Fibroblast of skin of right quadriceps (primary cell): ENCODE measurements at places on chromosomes 16 and 17.

DNA sequence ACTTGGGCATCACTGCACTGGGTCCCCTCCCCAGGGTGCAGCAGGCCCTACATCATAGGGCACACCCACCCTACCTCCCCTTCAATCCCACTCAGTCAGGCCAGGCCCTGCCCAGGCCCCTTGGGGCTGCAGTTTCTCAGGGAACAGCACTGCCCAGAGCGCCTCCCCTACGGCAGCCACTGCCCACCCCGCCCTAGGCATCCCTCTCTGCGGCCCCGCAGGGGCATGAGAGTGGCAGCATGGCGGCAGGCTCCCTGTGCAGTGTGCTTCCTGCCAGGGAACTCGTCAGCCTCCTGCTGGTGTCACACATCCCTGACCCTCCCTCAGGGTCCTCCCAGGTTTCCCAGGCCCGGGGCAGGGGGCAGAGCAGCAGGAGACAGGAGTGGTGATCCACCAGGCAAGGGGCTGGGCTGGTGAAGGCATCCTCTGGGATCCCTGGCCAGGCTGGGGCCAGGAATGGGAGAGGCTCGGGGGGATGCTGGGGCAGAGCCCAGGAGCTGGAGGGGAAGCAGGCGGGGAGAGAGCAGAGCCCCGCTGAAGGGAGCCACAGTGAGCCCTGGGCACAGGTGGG is 16.2 kb upstream of the BAHCC1 start:
- no peak for DNase-seq

GRCh38 chr16:57537194-57537505 is 779 bp upstream of the CCDC102A start:
- DNase-seq: peak; percentile 44

- peak; percentile 78 for DNase-seq
Observed at GRCh38 chr17:14672830-14673229, 371.9 kb downstream of the HS3ST3B1 start.

DNA sequence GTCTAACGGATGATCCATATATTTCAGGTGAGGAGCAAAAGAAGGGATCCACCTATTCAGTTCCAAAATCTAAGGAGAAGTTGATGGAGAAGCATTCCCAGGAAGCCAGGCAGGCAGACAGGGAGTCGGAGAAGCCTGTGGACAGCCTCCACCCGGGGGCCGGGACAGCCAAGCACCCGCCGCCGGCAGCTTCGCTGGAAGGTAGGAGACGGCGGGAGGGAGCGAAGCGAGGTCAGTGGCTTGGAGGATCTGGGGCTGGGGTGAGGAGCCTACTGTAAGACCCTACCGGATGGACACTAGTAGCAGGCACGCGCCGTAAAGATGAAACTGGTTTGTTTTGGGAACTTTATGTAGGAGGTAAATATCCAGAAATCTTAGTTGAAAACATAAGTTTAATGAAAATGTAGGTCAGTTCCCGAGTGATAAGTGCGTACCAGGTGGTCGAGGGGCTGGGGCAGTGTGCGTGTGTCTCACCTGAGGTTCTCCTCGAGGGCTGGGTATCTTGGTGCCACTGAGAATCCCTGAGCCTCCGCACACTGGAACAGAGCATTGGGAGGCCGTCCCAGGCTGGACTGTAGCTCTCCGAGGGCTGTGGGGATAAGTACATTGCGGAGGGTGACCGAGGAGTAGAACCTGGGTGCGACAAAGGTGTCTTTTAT is 714 bp downstream of the SPATA33 start:
- DNase-seq: no peak

DNA sequence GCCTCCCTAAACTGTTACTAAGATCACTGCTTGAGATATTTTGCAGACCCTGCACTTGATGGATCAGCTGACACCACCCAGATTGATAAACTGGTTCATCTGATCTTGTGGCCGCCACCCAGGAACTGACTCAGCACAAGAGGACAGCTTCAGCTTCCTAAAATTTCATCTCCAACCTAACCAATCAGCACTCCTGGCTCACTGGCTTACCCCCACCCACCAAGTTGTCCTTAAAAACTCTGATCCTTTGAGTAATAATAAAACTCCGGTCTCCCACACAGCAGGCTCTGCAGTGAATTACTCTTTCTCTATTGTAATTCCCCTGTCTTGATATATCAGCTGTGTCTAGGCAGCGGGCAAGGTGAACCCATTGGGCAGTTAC is 174.8 kb downstream of the UTP18 start:
- DNase-seq: no peak

DNA sequence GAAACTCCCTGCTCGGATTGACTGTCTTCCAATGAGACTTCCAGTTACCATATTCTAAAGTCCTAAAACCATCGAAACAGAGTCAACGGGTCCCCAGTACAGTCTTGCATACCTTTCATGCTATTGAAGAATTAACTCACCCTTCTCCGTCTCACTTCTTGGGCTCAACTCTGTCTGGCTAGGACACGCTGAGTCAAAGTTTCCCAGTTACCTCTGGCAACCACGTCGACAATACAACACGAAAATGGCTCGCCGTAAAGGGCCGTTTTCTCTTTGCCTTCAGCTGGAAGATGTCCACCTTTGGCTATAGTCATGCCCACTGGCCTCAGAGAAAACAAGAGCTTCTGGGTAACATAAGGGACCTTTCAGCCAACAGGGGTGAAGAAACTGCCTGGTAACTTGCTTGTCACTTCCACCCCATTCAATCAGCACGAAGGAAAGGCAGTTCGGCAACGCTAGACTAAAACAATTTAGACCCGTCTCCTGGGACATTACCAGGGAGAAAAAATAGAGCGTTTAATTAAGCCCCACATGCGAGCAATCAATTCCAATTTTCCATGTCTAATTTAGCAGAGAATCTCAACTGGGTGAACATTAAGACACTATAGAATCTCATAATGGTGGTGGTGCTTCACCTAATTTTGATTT is 21.5 kb downstream of the KCNG4 start:
- no peak for DNase-seq

DNA sequence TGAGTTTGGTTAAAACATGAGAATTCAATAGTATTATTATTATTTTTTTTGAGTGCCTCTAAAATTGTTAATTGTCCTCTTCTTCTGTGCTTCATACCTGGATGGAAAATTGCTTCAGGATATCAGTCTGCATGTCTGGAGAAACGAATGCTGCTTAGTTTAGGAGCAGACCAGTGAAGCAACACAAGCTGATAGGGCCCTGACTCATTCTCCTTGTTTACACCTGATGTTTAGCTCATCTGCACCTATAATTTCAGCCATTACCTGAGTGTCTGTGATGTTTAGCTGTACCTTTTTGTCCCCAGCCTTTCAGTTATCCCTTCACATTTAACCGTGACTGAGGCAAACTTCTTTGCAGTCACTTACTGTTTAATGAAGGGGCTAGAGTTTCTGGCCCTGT is 14.8 kb downstream of the SNTB2 start:
- DNase-seq: no peak

DNA sequence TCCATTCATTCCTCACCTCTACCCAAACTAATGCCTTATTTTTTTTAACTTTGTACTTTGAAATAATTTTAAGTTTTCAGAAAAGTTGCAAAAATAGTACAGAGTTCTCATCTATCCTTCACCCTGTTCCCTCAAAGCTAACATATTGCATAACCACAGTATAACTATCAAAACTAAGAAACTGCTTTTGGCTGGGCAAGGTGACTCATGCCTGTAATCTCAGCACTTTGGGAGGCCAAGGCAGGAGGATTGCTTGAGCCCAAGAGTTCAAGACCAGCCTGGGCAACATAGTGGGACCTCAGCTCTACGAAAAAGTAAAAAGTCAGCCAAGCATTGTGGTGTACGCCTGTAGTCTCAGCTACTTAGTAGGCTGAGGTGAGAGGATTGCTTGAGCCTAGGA is 147.7 kb downstream of the SKAP1 start:
- DNase-seq: no peak

DNA sequence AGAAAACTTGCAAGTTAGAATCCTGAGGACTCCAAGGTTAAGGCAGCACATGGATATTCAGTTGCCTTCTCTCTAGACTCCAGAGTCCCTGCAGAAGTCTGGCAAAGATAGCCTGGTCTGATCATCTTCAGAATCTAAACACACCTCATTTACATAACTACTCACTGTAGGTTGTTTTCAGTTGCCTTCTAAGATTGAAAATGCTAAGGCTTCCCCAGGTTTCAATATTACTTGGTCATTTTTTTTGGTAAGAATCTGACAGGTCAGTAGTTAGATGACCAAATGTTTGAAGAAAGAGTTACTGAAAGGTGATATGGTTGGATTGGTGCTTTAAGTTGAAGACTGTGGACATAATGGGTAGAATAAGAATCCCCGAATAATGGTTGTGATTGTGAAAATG is 205.4 kb upstream of the KCNJ16 start:
- no peak for DNase-seq

GRCh38 chr17:36923814-36924221 is 13.5 kb upstream of the LHX1 start:
- DNase-seq: no peak

GRCh38 chr17:76265624-76266243 is 586 bp downstream of the UBALD2 start:
- DNase-seq: peak; percentile 46
